Small intestine (tissue), 16 donors: ENCODE measurements at places on chromosomes 4 and X.
A peak's percentile ranks its signal among the peaks of the same experiment; 100 is the strongest.

DNA sequence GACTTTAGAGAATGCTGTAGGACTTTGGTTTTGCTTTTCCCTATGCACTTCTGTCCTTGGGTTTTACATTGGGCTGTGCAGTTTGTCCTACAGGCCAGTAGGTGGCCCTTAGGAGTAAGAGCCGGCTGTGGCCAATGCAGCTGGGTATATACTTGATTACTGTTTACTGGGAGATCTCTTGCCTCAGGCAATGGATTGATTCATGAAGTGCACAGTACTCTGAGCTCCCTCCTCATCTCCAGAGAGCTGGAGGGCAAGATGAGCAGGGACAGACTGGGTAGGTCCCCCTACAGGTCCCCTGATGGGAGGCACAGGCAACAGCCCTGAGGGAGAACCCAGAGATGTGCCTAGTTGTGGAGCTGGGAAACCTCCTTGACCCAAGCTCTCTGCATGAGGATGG lies 103.8 kb upstream of the QRFPR start:
- no peaks in the 10 kb centered on the region for H3K36me3 ChIP-seq
- DNase-seq: peak; percentile 45

DNA sequence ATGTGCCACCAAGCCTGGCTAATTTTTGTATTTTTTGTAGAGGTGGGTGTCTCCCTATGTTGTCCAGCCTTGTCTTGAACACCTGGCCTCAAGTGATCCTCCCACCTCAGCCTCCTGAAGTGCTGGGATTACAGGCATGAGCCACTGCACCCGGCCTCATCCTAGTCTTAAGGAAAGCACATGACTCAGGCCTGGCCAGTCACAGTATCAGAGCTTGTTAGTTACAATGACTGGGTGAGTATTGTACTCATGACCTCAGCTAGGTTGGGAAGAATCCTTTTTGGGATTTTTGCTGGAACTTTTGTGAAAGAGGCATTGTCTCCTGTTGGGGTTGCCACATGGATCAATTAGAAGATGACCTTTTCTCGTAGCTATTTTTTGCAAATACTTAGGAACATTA lies 292.8 kb downstream of the RAPGEF2 start:
- H3K36me3 ChIP-seq: no peaks in the 10 kb centered on the region
- no peak overlapping the region for H3K4me3 ChIP-seq
- DNase-seq: no peak
- no peaks in the 10 kb centered on the region for H3K27me3 ChIP-seq

DNA sequence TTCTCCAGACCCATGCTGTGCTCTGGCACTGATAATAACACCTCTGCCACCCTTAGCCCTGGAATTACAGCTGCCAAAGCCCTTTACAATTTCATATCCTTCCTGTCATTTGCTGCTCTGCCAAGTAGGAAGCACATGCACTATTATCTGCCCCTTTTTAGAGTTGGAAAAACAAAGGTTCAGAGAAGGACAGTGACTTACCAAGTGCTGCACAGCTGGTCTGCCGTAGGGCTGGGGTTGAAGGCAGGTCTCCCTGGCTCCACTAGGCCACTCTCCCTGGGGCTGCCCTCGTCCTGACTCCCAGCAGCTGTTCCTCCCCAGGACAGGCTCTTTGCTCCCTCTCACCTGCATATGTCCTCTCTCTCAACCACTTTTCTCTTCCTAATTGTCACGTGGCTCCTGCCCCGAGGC lies 73.4 kb downstream of the ANAPC4 start:
- DNase-seq: no peak
- no peaks in the 10 kb centered on the region for H3K4me1 ChIP-seq
- H3K27ac ChIP-seq: no peak overlapping the region
- H3K4me3 ChIP-seq: no peak overlapping the region
- H3K36me3 ChIP-seq: no peaks in the 10 kb centered on the region

DNA sequence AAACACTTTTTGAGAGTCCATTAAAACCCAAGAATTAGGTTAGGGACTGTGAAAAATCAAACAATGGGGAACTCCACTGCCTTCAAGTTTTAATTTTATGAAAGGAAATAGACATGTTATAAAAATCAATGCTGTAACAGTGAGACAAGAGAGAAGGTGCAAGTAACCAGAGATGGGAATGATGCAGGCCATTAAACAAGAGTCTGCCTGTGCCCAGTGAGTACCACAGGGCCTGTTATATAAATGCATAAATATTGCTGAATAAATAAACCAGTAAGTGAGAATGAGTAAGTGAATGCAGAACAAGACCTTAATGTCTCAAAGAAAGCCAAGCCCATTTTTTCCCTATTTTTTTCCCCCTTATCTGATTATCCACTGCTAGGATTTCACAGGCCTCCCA lies 53.3 kb upstream of the BMP2K start:
- H3K36me3 ChIP-seq: no peaks in the 10 kb centered on the region
- no peaks in the 10 kb centered on the region for H3K4me1 ChIP-seq
- no peak overlapping the region for H3K27ac ChIP-seq
- H3K27me3 ChIP-seq: no peaks in the 10 kb centered on the region
- no peak overlapping the region for H3K4me3 ChIP-seq

- no peaks in the 10 kb centered on the region for H3K36me3 ChIP-seq
- no peak for DNase-seq
- H3K4me3 ChIP-seq: no peak overlapping the region
- no peaks in the 10 kb centered on the region for H3K4me1 ChIP-seq
- no peak overlapping the region for H3K27ac ChIP-seq
- H3K27me3 ChIP-seq: no peaks in the 10 kb centered on the region
These were observed 35.4 kb upstream of the TMSB15B start for GRCh38 chrX:103927030-103927429.
